ENCODE measurements at places on chromosomes 13 and 19. TPM values are rescaled to one million over a fixed set of nuclear protein-coding genes. Genes with fewer than 3 reads are reported as not detected.

Gene SPTBN4
- 3.4 TPM for total RNA-seq

Gene ZNF835
- 2.2 TPM for total RNA-seq

Gene LINGO3
- 0.13 TPM for total RNA-seq

Gene FAM83E
- 6.5 TPM for total RNA-seq

Gene KCNN4
- 1.0 TPM for total RNA-seq

Gene MAP4K1
- total RNA-seq, result 14.4 TPM

Gene SIN3B
- 71.1 TPM for total RNA-seq

Gene SLC7A9
- total RNA-seq, result not detected

Gene CBARP
- 18.0 TPM for total RNA-seq

Gene CATSPERD
- total RNA-seq, result not detected

Gene GARIN5B
- not detected for total RNA-seq

Gene HOMER3
- 28.3 TPM for total RNA-seq

Gene PRRG2
- total RNA-seq, result 5.7 TPM

Gene NLRP9
- total RNA-seq, result not detected

Gene B3GNT8
- total RNA-seq, result 0.86 TPM

Gene CEACAM21
- not detected for total RNA-seq

Gene CEACAM4
- not detected for total RNA-seq

Gene CRX
- not detected for total RNA-seq

Gene C19orf81
- 14.2 TPM for total RNA-seq

Gene ADM5
- total RNA-seq, result 2.6 TPM

Gene SHISA2
- 23.8 TPM for total RNA-seq

Gene CEACAM20
- total RNA-seq, result not detected

Gene SLC17A7
- total RNA-seq, result 2.3 TPM

Gene CLDN10
- 41.2 TPM for total RNA-seq
